ENCODE measurements at places on chromosomes 11 and 22.

GRCh38 chr22:19942157-19943081 is 801 bp upstream of the TXNRD2 start:
- DNase-seq: peak; percentile 53

DNA sequence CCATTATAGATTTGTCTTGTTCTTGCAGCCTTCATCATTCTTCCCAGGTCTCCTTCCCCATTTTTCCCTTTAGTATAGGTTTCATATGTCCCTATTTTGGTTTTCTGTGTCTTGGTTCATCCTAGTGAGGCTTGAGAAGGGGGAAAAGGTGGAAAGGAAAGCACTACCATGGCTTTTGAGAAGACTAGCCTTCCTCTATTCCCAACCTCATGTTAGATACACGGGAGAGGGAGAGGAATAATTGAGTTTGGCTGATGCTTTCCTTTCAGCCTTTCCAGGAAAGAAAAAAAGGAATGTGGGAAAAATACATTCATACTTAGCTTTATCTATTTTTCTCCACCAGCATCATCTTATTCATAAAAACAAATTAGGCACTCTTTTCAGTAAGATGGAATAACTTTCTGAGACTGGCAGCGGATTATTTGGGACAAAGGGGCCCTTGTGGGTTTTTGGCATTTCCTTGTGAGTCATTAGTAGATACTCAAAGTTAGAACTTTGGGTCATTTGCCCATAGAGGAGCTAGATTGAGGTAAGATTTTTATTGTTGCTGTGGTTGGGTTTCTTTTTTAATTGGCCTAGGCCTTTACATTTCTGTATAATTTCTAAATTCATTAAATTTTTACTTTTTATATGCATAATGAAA is 23.8 kb downstream of the CAPRIN1 start:
- no peak for DNase-seq

DNA sequence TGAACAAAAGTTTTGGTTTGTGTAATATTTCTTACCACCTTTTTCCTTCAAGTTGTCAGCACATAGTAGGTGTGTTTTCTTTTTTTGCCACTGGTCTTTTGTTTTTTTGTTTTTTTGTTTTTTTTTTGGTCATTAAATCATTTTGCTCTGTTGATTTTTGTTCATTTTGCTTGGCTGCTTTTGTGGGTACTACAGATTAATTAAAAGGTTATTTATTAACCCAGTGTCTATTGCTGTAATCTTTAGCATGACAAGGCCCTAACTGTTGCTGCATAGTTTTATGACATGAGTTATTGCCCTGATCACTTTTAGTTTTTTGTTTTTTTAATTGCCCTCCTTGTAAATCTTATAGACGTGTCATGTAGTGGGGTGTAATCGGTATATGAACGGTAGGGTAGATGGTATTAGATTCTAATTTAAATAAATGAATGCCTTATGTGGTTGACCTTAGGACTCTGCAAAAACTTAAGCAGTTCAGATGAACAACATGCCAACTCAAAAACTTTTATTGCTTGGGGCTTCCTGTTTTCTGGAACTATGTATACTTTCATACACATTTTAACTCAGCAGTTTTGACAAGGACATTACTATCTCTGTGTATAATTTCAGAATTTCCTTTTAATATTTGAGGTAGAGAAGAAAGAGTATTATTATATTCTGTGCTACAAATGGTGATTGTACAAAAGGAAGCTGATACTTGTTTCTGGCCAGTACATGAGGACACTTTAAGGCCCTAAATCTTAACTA is 7.9 kb downstream of the EWSR1 start:
- DNase-seq: no peak

DNA sequence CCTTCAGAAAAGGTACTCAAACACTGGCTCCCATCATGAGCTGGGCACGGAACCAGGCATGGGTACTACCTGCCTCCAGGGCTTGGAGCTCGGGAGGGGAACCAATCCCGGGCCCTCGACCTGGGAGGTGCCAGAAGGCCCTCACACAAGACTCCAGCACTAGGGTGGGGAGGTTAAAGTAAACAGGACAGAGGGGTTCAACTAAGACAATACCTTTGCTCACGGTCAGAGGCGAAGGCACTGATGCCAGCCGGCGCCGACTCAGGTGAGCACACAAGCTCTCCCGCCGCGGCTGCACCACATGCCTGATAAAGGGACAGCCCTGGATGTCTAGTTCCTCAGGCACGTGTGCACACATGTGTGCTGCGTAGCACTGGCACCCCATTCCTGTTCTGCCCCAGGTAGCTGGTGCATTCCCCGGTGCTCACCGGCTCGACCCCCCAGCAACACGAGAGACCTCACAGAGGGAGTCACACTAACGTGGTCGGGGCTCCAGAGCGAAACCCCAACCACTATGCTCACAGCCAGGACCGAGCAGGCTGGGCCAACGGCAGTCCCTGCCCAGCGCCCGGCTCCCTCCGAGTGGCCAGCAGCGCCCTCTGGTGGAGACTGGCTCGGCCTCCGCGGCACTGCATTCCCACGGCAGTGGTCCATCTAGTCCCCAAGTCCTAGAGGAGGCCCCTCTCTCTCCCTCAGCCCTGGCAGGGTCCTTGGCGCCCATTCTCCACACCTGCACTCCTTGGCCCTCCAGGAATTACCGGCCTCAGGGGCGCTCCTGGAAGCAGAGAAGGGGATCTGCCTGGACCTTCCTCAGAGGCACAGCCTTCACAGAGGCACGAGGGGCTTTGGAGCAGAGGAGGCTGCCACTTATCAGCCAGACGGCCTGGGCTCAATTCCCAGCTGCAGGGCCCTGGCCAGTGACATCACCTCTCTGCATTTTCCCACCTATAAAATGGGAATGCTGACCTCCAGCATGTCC is 28.8 kb upstream of the MOB2 start:
- DNase-seq: peak; percentile 92

GRCh38 chr11:20917306-20917705 is 247.9 kb downstream of the NELL1 start:
- DNase-seq: no peak

- no peak for DNase-seq
Measured at GRCh38 chr22:47797342-47797945, 1035.0 kb downstream of the TBC1D22A start.

DNA sequence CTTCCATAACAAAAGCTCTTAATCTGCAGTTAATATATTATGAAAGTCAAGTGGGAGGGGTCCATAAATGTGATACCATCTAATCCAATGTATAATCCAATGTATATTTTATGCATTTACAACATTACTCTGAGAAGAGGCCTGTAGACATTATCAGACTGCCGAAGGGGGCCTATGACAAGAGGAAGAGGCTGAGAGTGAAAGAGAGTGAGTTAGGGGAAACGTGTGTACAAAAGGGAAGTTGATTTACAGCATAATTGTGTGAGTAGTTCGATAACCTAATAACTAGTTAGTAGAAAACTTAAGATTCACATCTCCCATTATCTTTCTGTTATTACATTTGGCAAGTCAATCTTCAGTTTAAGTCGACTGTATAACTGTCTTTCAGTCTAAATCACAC is 86.6 kb downstream of the DDX10 start:
- no peak for DNase-seq

GRCh38 chr11:7450836-7451235 is 34.5 kb upstream of the OLFML1 start:
- no peak for DNase-seq

- no peak for DNase-seq
Measured at GRCh38 chr11:59801981-59802638, 8.5 kb downstream of the MRPL16 start.

DNA sequence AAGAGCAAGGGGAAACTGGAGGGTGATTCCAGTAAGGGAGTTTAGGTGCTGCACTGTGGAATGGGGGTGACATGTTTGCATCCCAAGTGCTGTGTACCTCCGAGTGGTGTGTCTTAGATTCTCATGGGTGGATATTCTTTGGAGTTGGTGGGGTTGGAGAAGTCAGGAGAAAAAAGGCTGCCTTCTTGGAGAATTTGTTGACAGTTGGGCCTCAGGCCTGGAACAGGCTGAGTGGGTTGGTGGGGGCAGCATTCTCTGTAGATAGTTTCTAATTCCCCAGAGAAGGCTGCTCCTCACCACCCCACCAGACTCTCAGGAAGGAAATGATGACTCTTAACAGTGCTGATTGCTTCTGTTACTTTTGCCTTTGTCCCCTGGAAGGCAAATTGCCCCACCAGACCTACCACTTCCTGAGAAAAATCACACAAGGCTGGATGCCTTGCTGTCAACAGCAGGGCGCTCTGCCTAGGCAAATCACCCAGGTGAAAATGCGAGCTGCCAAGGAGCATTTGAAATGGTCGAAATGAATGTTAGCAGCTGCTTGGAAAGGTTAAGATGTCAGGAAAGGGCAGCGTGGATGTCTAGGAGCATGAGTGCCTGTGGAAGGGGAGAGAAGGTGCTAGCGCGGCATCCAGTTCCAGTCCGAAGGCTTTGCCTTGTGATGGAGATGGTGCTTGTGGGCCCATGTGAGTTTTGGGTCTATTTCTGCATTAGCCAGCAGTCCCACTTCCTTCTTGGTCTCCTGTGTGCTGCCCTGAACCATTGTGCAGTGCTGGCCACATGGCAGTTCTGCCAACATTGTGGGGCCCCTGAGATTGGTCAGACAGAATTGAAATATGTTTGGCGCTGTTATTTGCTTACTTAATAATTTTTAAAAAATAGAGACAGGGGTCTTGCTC is 29.7 kb upstream of the SORL1-AS1 start:
- DNase-seq: peak; percentile 59

GRCh38 chr22:40597526-40598430 is 38.7 kb downstream of the MRTFA start:
- no peak for DNase-seq

- DNase-seq: no peak
Measured at GRCh38 chr11:82494988-82495432, 238.7 kb downstream of the FAM181B start.

DNA sequence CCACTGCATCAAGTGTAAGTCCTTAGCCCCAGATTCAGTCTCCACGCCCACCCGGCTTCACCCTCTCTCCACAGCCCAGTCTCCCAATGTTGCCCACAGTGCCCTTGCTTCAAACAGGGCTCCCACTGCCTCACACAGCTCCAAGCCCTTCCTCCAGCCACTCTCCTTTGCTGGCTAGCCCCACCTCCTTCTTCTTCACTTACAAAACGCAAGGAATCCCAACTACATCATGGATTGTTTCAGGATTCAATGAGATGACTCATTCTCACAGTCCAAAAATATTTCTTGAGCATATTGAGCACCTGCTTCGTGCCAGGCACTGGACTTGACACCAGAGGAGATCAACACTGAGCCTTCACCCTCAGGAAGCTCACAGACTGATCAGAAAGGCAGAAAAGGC is 533.5 kb downstream of the BUD13 start:
- no peak for DNase-seq

GRCh38 chr11:74018331-74019005 is 9.6 kb upstream of the UCP3 start:
- DNase-seq: no peak

DNA sequence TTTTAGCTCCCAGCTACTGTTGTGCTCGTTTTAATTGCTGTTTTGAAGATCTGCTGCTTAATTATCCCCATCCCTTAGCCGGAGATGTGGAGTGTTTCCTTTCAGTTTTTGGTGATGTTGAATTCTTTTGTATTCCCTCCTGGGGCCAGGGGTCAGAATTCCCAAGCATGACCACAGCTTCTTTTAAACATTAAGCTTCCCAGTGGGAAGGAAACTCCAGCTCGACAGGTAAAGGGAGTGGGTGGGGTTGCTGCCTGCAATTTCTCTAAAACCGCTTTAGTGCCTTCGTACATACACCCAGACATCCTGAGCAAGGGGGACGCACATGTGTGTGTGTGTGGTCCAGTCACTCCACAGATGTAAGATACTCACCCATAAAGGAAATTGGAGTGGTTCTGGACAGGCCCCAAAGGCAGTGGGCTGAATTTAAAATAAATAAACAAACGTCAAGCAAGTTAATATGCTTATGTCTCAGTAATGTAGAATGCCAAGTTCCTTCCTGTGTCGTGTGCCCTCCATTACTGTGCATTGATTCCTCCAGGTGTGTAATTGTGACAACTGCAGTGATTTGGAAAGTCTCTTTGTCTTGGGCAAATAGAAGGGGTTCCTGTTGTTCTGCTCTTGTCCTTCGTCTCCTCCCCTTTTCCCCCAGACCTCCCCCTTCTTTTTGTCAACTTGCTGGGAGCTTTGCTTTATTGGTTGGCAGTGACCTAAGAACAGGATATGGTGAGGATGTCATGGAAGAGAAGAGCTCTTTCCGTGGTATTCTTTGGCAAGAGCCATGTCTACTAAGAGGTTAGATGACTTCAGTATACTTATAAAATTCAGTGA is 19.2 kb upstream of the ADSL start:
- no peak for DNase-seq

- peak; percentile 54 for DNase-seq
Measured at GRCh38 chr22:37157516-37158285, 8.0 kb upstream of the IL2RB start.

GRCh38 chr11:36635066-36635862 is 37.2 kb upstream of the RAG2 start:
- no peak for DNase-seq

GRCh38 chr11:64123679-64124078 is 42.2 kb downstream of the MACROD1 start:
- no peak for DNase-seq

DNA sequence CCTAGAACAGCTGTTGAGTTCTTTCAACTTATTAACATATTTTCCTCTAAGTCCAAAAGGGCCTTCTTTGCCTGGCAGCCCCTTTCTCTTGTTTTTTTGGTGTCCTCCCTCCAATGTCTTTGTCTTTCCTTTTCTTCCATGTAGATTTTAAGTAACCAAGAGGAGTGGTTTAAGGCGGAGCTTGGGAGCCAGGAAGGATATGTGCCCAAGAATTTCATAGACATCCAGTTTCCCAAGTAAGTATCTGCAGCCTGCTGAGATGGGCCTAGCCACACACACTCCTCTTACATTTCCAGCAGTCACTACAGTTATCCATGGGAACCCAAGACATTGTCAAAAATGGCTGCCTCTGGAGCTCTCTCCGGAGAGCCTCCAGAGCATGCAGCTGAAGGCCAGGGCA is 4.5 kb upstream of the TMA7B start:
- DNase-seq: no peak

- no peak for DNase-seq
Measured at GRCh38 chr11:3901249-3902025, 46.0 kb downstream of the STIM1 start.

Measured in stimulated activated CD8-positive, alpha-beta memory T cell treated with anti-CD3 and anti-CD28 coated beads, Interleukin-4, amount 100 ng/mL, for 48 hours (primary cell).